ENCODE measurements at places on chromosomes 5 and 9.

- peak; percentile 33 for DNase-seq
Measured at GRCh38 chr9:97398999-97399758, 12.7 kb upstream of the TDRD7 start.

GRCh38 chr5:154559398-154560276 lies 81.6 kb upstream of the HAND1 start:
- no peak for DNase-seq

GRCh38 chr5:3129252-3129651 lies 377.8 kb upstream of the IRX2 start:
- DNase-seq: no peak

DNA sequence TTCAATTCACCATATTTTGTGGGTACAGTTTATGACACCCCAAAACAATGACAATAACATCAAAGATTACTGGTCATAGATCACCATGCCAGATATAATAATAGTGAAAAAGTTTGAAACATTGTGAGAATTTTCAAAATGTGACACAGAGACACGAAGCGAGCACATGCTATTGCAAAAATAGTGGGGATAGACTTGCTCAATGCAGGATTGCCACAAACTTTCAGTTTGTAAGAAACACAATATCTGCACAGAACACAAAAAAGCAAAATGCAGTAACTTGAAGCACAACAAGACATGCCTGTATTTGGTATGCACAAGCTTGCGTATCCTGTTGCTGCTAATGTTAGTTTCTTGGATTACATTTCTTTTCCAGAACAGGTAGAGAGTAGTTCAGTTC lies 35.8 kb downstream of the ARHGEF28 start:
- DNase-seq: no peak

GRCh38 chr9:130940693-130941576 lies 1.9 kb upstream of the FIBCD1 start:
- DNase-seq: peak; percentile 61

- DNase-seq: no peak
Measured at GRCh38 chr5:26666371-26666770, 372.0 kb downstream of the CDH9 start.

DNA sequence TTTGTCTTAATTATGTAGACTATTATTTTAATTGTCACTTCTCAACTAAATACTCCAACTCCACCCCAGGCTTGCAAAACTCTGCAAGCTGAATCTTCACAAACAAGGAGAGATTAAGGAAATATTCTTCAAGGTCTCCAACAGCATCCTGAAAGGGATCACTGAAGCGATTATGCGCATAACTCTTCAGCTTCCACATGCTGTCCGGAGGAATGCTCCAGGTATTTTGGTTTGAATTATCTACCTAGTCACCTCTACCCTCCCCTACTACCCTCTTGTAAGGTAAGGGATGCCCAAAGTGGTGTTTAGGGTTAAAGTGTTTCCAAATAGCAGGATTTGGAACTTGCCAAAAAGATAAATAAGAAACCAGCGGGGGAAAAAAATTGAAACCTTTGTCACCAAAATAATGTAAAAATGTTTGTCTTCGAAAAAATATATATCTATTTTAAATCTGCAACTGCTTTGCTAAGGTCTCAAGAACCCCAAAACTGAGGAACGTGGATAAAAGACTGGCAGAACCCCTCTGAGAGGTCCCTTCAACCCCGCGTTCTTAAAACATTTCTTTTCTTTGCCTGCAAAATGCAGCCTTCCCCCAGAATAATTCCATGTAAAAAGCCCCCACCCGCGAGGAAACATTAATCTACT lies 11.6 kb downstream of the PTCH1 start:
- DNase-seq: no peak

DNA sequence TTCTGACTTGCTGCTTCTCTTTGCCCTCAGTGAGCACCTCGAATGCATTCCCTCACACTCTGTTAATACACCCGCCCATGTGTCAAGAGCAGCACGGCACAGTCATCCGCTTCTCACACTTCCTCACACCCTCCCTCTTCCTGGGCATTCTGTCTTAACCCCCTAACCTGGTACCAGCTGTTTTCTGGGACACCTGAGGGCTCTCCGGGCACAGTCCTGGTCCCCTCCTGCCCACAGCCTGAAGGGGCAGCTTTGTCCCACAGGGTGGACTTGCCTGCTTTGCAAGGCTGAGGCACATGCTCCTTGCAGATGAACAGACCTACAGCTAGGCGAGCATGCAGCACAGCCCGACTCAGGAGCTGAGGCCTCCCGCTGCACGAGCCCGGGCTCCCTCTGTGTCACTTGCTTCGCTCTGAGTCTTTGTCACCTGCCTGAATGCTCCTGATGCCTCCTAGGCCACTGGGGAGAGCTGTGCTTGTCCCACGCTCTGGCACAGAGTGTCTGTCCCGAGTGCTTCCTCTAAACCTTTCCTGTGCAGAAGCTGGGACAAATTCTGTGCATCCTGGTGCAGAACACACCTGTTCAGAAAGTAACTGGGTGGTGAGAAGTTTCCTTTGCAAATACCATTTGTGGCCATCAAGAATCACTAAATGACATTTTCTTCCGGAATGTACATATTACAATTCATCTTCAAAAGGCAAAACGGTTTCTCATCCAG lies 47.8 kb downstream of the AHRR start:
- DNase-seq: no peak

DNA sequence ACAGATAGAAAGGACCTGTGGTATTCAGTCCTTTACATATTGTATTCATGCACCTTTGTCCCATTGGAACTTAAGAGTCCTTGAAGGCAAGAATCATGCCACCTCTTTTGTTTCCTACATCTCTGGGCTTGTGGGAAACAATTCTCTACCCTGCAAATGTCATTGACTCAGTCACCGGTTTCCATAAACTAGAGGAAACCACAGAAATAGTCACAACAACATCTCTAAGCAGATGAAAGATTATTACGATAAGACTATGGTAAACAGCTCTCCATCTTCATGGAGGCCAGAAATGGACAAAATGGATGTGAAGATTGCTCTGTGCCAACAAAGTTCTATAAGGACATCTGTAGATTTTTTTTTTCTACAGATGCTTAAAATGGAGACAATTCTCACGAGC lies 165.5 kb downstream of the PIK3R1 start:
- no peak for DNase-seq

GRCh38 chr5:32319392-32319791 lies 6.7 kb upstream of the MTMR12 start:
- no peak for DNase-seq

DNA sequence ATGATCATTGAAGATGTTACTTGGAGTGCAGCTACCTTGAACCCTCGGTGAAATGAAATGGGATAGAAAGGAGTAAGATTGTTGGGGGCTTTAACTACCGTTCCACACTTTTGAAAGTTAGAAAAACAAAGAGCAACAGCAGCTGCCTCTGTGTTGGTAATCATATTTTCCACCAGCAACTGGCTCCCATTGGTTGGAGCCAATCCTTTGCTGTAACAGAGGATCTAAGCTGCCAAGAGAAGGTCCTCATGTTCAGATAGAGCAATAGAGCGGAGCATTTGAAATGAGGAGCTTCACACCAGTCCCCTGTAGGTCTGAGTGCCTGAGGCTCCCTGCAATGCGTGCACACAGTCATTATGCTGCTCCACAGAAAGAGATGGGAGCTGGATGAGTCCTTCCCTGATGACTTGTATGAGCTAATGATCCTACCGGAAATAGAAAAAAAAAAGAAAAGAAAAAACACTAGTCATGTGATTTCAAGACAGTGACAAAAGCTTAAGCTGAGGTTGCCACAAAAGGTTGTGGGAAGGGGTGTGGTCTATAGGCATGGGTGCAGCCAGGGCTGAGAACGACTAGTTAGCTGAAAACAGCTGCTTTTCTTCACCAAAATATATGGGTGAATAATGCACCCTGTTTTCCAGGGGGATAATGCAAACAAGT lies 300.7 kb downstream of the MLLT3 start:
- DNase-seq: no peak

DNA sequence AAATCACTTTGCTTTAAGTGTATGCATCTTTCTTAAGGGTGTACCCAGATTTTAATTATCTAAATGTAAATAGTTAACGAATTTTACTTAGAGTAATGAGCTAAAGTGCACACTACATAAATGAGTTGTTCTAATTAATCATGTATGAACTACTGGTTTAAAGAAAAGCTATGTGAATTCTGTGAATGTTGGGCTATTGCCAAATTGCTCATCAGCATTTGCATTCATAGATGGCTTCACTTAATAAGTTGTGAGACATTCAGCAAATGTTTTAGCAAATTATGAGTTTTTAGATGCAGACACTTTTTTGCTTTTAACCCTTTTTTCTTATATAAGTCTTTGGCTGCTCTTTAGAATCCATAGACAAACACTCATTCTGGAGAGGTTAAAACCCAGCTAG lies 175.7 kb downstream of the PBX3 start:
- DNase-seq: no peak

DNA sequence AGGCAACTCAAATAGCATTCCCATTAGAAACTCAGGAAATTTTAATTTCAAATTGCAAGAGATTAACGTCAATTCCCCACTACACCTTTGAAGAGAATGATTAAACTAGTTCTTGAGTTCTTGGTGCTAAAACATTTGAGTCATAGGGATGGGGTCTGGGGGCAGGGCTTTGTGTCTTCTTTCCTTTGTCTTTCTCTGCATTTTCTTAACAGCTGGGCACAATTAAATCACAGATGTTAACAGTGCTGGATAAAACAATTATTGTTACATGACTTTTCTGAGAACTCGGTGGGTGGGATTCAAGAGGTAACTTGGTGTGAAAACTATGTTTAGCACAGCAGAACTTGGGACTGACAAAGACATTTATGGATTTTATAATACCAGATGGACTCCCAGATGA lies 351.9 kb upstream of the TNC start:
- no peak for DNase-seq

- peak; percentile 37 for DNase-seq
Measured at GRCh38 chr5:56910210-56910965, 992 bp downstream of the SETD9 start.

DNA sequence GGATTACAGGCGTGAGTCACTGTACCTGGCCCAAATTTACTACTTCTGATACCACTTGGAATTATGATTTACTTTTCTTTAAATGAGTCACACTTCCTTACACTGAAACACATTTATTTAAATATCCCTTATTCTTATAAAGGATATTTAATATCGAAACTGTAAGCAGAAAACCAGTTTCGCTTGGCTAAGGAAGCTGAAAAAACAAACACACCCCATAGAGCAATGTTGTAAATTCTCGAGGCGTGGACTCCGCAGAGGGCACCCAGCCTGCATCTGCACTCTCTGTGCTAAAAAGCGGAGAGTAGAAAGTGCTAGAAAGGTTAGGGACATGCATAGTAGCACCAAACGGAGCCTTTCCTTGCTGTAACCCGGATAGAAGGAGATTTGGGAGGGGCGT lies 86.5 kb downstream of the HMCN2 start:
- no peak for DNase-seq

GRCh38 chr5:54523534-54523933 lies 6.0 kb downstream of the SNX18 start:
- no peak for DNase-seq

GRCh38 chr9:22131817-22132216 lies 122.7 kb upstream of the CDKN2B start:
- no peak for DNase-seq

- DNase-seq: no peak
Measured at GRCh38 chr5:179734536-179735164, 2.0 kb downstream of the MAML1 start.

GRCh38 chr5:1435369-1435768 lies 9.9 kb downstream of the SLC6A3 start:
- DNase-seq: no peak

DNA sequence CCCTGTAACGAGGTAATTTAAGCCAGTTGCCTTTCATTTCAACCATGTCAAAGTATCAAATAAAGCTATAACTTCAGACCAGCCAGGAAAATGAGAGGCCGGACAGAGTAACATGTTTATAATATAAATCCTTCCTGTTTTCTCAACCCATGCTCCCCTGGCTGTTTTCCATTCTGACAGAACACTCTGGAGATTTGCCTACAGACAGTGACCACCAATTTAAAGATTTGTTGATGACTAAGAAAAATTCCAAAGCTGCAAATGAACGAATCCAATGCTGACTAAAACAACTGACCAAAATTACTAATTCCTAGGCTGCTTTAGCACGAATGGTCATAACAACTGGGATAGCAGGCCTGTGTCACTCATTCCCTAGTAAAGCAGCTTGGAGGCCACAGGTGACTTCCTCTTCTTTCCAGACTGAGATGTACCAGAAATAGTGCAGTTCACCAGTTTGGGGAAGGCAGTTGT lies 141.4 kb downstream of the AOPEP start:
- peak; percentile 51 for DNase-seq

GRCh38 chr5:114419959-114420358 lies 58.1 kb downstream of the KCNN2 start:
- DNase-seq: no peak

DNA sequence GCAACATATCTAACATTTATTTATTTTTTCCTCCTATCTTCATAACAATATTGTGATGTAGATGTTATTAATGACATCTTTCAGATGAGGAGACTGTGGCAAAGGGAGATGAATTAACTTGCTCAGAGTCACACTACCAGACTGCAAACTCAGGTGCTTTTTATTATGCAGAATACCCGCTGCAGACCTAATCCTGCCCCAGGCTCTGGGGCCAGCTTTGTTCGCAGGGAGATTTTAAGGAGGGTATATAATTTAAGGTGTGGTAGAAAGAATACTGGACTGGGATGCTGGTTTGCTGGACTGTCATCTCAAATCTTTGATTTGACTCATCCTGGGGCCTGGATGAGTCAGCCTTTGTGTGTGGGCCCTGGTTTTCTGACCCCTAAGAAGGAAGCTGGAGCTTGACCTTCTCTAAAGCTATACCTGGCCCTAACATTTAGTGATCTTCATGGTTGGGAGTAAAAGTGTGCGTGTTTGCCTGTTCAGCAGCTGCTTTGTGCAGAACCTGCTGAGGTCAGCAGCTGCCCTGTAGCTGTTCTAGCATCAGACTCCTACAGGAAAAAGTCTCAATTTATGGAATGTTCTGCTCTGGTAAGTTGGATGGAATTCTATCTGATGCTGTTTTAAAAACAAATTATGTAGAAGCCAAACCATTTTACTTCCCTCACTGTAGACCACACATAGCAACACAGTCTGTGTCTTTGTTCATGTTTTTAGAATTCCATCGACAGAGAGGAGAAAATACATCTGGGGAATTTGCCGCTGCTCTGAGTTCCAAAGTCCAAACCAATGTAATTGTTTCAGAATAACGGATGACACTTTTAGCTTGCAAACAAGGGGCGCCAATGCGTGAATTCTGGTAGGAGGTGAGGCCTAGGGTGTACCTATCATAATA lies 4.5 kb downstream of the SLC36A1 start:
- no peak for DNase-seq

Data from NCI-H2029 treated with DMSO at 0.1 percent for 48 hours (cell line).